Activated CD8-positive, alpha-beta T cell treated with anti-CD3 and anti-CD28 coated beads for 36 hours (primary cell): ENCODE measurements at places on chromosomes 2 and 18. TPM values are rescaled to one million over a fixed set of nuclear protein-coding genes. Genes with fewer than 3 reads are reported as not detected.
A peak's percentile ranks its signal among the peaks of the same experiment; 100 is the strongest.

Gene KIAA2012
- not detected for total RNA-seq

DNA sequence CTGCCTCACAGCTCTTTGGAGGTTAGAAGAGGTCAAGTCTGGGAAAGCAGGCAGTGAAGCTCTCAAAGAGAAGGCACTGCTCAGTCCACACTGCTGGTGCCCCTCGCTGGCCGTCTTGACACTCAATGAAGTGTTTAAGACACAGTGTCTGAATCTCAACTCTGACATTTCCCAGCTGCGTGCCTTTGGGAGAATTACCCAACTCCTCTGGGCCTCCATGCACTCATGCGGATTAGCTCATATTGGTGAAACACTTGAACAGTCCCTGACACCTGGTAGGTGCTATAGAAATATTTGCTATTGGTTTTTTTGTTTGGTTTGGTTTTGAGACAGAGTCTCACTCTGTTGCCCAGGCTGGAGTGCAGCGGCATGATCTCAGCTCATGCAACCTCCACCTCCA is 281.0 kb downstream of the SRBD1 start:
- H3K4me1 ChIP-seq = no peaks in the 10 kb centered on the region
- no peak for DNase-seq
- peaks cover 4% of the 10 kb centered on the region for H3K27me3 ChIP-seq
- H3K27ac ChIP-seq = no peak overlapping the region
- H3K4me3 ChIP-seq = no peak overlapping the region

Gene CHRNG
- not detected for total RNA-seq

DNA sequence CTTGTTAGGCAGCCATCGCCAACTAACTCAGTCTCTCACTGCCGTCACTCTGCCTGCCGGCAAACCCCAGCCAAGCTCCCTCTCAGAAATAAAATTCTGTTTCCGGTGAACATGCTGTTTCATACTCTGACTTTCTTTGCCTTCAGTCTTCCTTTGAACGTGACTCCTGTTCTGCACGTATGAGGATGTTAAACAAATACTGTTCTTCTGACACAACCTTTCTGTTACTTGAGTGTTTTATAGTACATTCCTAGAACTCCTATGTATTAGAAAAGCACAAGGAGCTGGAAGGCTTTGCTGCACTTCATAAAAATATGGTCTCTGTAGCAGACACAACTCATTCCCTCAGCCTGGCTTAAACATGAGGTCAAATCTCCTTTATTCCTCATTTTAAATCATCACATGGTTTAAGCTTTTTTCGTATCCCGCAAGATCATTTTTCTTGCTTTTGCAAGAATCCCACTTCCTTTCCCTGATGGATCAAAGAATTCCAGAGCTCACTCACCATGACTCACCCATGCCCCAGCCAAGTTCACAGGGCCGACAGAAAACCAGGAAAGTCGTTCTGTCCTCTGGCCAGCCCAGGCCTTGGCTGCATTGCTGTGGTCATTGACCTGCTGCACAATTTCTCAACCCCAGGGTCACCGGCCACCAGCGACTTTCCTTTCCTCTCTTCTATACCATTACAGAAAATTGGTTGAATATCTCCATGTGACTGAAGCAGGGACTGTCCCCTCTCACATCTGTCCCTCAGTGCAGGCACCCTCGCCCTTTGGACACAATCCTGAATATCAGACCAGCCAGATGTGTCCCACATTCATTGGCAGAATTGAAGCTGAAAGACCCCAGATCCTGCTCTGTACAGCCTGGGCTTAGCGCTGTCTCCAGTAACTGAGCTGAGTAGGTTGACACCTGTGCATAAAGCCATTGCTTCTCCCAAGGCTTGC is 183.1 kb upstream of the ARL4C start:
- no peak for DNase-seq
- peaks cover 4% of the 10 kb centered on the region for H3K27me3 ChIP-seq
- H3K27ac ChIP-seq = no peak overlapping the region
- peaks cover 1% of the 10 kb centered on the region for H3K4me1 ChIP-seq

Gene GPR148
- total RNA-seq = not detected

Gene ZNF804A
- not detected for total RNA-seq

Gene PLEKHA3
- total RNA-seq = 21.0 TPM

- no peaks in the 10 kb centered on the region for H3K4me1 ChIP-seq
- no peak for DNase-seq
- no peaks in the 10 kb centered on the region for H3K36me3 ChIP-seq
- no peaks in the 10 kb centered on the region for H3K27me3 ChIP-seq
- no peak overlapping the region for H3K4me3 ChIP-seq
Observed at GRCh38 chr2:25688236-25688635, 14.9 kb upstream of the DTNB start.

GRCh38 chr2:153145470-153145978 is 333.0 kb downstream of the RPRM start:
- H3K36me3 ChIP-seq = no peaks in the 10 kb centered on the region
- no peak overlapping the region for H3K4me3 ChIP-seq
- DNase-seq = no peak
- H3K4me1 ChIP-seq = no peaks in the 10 kb centered on the region
- H3K27ac ChIP-seq = no peak overlapping the region
- no peaks in the 10 kb centered on the region for H3K27me3 ChIP-seq

DNA sequence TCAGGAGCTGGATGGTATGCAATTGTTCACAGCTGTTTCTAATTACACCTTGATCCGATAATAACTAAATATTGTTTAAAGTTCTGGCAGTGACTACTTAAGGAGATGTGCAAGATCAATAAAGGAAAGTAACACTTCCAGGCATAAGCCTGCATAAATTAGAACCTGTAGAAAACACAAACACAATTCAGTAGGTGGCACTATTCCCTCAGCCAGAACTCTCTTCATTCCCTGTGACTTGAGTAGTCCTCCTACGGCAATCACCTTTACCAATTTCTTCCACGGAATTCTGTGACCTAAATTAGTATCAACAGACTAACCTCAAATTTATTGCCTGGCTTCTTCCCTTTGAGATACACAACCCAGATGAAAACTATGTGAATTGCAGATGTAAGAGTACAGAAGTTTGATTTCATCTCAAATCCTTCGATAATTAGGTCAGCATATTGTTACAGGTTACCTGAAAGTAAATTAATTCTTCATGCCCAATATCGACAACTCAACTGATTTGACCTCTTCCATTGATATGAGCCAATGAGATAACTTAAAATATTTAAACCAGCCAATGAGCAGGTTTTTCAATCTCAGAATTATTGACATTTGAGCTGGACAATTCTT is 137.8 kb downstream of the PID1 start:
- H3K27ac ChIP-seq = no peak overlapping the region
- no peaks in the 10 kb centered on the region for H3K36me3 ChIP-seq
- H3K27me3 ChIP-seq = no peaks in the 10 kb centered on the region
- no peaks in the 10 kb centered on the region for H3K4me1 ChIP-seq

Gene SCN1A
- not detected for total RNA-seq

DNA sequence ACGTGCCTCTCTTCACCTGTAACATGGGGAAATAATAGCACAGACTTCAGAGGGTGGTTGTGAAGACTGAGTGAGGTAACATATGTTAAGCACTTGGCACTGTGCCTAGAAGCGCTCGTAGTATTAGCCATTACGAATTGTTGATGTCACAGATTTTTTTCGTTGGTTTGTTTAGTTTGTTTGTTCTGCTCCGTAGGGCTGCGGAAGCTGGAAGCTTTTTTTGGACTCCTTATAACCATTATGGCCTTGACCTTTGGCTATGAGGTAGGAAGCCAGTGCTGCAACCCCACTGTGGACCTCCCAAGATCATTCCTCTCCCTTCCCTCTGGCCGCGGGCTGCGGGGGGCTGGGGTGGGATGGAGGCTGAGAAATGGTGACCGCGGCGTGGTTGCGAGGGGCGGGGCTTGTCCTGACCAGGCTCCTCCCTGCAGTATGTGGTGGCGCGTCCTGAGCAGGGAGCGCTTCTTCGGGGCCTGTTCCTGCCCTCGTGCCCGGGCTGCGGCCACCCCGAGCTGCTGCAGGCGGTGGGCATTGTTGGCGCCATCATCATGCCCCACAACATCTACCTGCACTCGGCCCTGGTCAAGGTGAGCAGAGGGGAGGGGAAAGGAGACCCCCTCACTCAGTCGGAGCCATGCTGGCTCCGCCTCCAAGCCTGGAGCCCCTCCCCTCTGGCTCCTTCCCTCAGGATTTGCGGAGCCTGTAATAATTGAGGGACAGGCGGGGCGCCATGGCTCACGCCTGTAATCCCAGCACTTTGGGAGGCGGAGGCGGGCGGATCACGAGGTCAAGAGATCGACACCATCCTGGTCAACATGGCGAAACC is 5.5 kb downstream of the SLC11A1 start:
- no peaks in the 10 kb centered on the region for H3K36me3 ChIP-seq
- H3K27ac ChIP-seq = peak overlapping the region; percentile 45
- peak overlapping the region; percentile 42 for H3K4me3 ChIP-seq
- peaks cover 7% of the 10 kb centered on the region for H3K4me1 ChIP-seq
- H3K27me3 ChIP-seq = peaks cover 4% of the 10 kb centered on the region

DNA sequence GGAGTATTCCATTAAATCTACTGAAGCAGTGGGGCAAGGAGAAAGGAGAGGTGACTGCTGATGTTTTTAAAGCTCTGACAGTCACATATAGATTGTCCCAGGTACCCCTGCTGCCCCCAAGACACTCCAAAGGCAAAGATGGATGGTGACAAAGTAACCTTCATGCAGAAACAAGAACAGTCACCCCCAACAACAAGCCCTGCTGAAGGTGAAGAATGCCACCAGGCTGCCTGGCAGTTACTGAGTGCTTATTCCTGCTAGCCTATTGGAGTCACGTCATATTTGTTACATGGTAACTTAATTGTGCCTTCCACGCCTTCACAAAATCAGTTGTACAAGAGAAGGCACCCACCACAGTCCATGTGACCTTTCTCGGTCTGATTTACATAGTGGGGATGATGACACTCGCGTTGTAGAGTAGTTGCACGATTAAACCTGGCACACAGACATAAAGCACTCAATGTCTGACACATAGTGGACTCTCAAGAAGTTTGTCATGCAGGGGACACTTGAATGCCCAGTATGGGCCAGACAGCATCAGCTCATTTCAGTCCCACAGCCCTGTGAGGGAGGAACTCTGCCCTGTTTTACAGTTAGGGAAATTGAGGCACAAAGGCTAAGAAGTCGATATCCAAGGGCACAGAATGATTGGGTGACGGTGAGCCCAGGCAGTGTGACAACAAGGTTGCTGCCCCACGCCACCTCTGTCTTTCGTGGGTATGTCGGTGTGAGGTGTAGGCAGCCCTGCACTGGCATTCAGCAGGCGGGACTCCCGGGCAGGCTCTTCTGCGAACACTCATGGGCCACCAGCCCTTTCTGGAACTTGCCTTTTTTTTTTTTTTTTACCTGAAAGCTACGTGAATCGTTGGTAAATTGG is 62.7 kb downstream of the ZCCHC2 start:
- H3K4me3 ChIP-seq = no peak overlapping the region
- peak overlapping the region; percentile 85 for H3K27ac ChIP-seq
- H3K4me1 ChIP-seq = peaks cover 40% of the 10 kb centered on the region
- H3K27me3 ChIP-seq = no peaks in the 10 kb centered on the region

- peaks cover 58% of the 10 kb centered on the region for H3K4me1 ChIP-seq
- H3K27ac ChIP-seq = peak overlapping the region; percentile 26
- no peak overlapping the region for H3K4me3 ChIP-seq
- H3K36me3 ChIP-seq = peaks cover under 1% of the 10 kb centered on the region
- DNase-seq = no peak
- H3K27me3 ChIP-seq = no peaks in the 10 kb centered on the region
Observed at GRCh38 chr2:159090514-159091201, 122.2 kb downstream of the TANC1 start.

DNA sequence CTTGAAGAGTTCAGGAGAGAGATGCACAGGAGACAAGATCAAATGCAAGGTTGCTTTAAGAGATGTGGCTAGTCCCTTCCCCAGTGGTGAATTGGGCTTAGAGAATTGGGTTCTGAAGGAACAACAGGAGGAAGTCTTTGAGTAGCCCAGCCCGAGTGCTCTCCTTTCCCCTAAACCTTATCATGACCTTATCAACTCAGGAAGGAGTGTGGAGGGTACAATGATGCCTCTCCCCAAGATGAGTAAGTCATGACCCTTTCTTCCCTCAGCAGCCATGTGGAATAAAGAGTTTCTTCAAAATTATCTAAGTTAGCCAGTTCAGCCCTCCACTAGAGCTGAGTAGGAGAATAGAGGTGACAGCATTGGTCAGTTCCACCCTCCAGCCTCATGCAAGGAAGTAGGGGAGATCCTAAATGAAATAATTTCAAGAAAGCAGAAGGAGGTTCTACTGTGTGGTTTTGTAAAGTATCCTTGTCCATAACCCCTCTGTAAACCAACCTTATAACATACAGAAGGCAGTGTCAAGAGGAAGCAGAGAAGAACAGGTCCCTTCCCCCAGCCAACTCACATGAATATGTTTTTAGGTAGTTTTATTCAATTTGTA is 88.4 kb downstream of the ARHGAP15 start:
- H3K4me1 ChIP-seq = peaks cover 39% of the 10 kb centered on the region
- peaks cover 33% of the 10 kb centered on the region for H3K36me3 ChIP-seq
- no peak for DNase-seq
- no peak overlapping the region for H3K4me3 ChIP-seq

GRCh38 chr2:124560592-124561112 is 535.6 kb downstream of the CNTNAP5 start:
- H3K27ac ChIP-seq = no peak overlapping the region
- no peaks in the 10 kb centered on the region for H3K36me3 ChIP-seq
- no peaks in the 10 kb centered on the region for H3K4me1 ChIP-seq
- H3K27me3 ChIP-seq = no peaks in the 10 kb centered on the region

GRCh38 chr18:26304511-26304910 is 78.3 kb downstream of the TAF4B start:
- H3K27ac ChIP-seq = no peak overlapping the region
- H3K36me3 ChIP-seq = peaks cover 6% of the 10 kb centered on the region
- H3K4me3 ChIP-seq = no peak overlapping the region
- no peaks in the 10 kb centered on the region for H3K27me3 ChIP-seq
- no peaks in the 10 kb centered on the region for H3K4me1 ChIP-seq

Gene LRATD1
- not detected for total RNA-seq

GRCh38 chr2:157692768-157693167 is 64.1 kb upstream of the ACVR1C start:
- no peaks in the 10 kb centered on the region for H3K4me1 ChIP-seq
- DNase-seq = no peak
- no peaks in the 10 kb centered on the region for H3K27me3 ChIP-seq
- H3K4me3 ChIP-seq = no peak overlapping the region

GRCh38 chr2:117997872-117998454 is 15.9 kb downstream of the CCDC93 start:
- peaks cover 54% of the 10 kb centered on the region for H3K36me3 ChIP-seq
- no peaks in the 10 kb centered on the region for H3K4me1 ChIP-seq
- DNase-seq = no peak
- H3K27me3 ChIP-seq = no peaks in the 10 kb centered on the region

- no peak for DNase-seq
- peaks cover 45% of the 10 kb centered on the region for H3K36me3 ChIP-seq
- H3K4me3 ChIP-seq = no peak overlapping the region
- H3K27ac ChIP-seq = no peak overlapping the region
- peaks cover 4% of the 10 kb centered on the region for H3K4me1 ChIP-seq
- H3K27me3 ChIP-seq = no peaks in the 10 kb centered on the region
Observed at GRCh38 chr2:9440058-9440727, 16.7 kb downstream of the CPSF3 start.

Gene RMND5A
- 56.5 TPM for total RNA-seq
